ENCODE measurements at places on chromosomes 16 and 17.

DNA sequence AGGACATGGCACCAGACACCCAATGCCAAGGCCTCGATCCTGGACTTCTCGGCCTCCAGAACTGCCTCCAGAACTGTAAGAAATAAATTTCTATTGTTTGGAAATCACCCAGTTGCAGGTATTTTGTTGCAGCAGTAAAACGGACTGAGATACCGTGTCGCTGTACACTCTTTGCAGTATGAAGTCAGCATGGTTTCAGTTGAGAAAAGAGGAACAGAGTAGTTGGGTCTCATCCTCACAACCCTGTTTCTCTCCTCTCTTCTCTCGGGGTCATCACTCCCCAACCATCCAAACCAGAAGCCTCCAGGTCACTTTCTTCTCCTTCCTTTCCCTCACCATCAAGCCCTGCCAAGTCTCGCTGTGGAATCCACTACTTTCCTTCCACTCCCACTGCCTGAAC lies 77.8 kb downstream of the ADCY9 start:
- DNase-seq: no peak

- DNase-seq: no peak
These were observed 114.8 kb upstream of the XYLT1 start for GRCh38 chr16:17585449-17586074.

DNA sequence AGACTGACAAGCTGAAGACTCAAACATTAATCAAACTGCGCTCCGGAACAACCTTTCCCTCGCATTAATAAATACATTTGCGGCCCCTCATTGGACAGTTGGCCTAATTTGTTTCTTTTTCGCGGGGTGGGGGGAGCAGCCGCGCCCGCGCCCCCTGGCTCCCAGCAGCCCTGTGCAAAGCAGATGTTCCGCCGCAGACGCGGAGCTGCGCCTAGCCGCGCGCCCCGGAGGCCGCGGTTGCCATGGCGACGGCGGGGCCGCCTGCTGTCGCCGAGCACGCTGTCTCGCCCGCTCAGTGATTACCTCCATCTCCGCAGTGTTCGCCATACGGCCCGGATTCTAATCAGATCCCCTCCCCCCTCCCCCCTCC lies 25.5 kb downstream of the COPZ2 start:
- peak; percentile 66 for DNase-seq

DNA sequence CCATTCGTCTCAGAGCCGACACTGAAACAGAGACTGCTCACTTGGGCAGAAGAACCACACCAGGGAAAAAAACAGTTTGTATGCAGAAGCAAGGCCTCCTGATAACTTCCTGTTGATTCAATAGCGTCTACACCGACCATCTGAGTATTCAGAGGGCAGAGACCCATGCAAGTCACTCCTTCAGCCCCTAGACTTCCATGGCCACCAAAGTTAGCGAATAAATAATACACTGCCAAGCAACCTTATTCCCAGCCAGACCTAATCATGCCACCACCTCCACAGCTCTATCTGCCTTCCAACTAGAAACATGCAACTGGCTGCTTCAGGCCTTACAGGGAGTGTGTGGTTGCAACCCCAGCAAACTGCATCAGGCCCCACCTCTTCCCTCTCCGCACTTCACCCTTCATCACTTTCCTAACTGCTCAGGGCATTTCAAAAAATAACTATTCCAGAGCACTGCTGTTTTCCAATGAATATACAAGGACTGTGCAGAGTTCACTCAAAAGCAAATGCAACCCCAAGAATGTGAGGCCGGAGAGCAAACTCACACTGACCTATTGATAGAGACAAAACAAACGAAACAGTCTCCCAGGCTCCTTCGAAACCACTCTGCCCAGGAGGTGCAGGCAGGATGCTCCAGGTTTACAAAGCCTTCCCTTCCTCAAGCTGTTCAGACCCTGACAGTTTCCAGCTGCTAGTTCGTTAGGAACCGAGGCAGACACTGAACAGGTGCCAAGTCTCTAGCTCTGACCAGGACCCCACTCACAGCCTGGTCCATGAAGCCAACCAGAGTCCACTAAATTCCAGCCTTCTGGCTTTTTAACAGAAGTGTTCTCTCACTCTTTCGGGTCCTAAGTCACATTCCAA lies 3.6 kb downstream of the USP7 start:
- no peak for DNase-seq

DNA sequence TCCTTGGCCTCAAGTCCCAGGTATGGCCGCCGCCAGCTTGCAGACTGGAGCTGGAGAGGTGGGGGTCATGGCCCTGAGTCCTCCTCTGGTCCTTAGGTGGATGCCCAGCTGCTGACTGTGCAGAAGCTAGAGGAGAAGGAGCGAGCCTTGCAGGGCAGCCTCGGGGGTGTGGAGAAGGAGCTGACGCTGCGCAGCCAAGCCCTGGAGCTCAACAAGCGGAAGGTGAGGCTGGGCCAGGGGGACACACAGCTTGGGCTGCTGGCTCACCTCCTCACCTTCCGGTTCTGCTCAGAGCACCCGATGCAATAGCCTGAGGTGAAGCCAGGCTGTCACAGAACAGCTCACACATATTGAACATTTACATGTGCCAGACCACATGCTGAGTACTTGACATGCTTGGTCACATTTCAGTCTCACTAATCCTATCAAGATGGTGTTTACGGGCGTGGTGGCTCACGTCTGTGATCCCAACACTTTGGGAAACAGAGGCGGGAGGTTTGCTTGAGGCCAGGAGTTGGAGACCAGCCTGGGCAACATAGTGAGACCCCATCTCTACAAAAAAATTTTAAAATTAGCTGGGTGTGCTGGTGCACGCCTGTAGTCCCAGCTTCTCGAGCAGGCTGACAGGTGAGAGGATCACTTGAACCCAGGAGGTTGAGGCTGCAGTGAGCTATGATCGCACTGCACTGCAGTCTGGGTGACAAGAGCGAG lies 7.4 kb downstream of the RNF40 start:
- DNase-seq: peak; percentile 30

GRCh38 chr17:79800325-79801155 lies 3.7 kb upstream of the CBX8 start:
- no peak for DNase-seq

DNA sequence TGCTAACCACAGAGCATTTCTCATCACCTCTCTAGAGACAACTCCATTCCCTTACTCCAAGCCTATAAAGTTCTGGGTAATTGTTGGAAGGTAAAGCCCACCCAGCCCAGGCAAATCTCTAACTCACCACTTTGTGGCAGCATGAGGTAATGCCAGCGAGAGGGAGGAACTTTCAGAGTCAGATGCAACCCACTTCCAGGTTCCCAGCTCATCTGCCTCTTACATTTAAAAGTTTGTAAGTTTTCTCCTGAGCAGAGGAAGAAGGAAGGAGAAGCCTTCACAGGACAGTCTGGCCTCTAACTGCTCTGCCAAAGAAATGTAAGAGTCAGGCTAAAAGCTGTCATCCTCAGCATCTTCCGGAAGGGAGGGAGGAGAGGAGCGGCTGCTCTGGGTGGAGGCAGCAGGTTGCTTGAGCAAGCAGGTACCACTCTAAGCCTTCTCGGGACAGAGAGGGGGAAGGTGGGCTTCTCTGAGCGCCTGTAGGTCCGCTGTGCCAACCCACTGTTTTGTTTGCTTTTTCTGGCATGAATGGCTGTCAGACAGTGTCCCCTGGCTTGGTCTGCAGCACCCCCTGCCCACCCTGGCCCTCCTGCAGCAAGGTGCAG lies 1.0 kb downstream of the ZNF319 start:
- peak; percentile 44 for DNase-seq

DNA sequence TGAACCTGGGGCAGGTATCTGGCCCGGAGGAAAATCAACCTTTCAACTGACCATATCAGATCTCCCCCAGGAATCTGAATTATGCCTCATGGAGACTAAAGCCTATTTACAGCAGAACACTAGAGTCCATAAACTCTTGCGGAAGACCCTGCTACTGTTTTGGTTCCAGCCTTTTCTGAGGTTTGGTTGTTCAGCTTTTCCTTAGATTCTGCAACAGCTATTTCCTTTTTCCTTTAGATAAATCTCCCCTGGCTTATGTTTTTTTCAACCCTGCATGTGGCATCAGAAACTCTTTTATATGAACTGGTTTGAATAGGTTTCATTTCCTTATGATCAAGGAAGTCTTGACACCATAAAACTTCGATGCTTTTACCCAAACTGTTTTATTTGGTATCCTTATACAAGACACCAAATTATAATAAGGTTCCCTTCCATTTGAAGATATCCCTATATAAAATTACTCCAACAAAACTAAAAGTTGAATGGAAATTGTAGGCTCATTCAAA lies 13.1 kb downstream of the SPOP start:
- no peak for DNase-seq

Measured in lower lobe of right lung (tissue), 2 donors.